GM18507 (cell line): ENCODE measurements at places on chromosomes 7 and 10.
A peak's percentile ranks its signal among the peaks of the same experiment; 100 is the strongest.

- no peak for DNase-seq
Observed at GRCh38 chr10:14451341-14451740, 120.6 kb upstream of the FRMD4A start.

DNA sequence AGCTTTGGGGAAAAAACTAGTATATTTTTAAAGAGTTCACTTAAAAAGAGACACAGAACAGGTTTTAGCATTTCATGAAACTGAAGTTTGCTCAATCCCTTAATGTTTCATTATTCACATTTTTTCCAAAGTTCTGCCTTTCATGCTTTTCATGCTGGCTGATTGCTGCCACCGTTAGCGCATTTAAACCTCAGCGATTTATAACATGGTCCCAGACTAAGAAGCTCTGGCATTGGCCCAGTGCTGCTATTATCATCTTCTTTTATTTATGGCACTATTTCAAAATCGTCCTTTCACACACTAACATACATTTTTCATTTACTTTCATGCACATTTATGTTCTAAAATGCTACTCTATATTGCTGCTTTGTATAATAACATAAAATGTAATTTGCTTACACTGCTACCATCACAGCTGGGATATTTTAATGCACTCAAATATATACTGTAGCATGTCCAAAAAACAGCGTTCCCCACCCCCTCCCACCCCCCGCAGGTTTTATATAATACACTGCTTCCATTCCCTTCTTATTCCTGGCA lies 141.9 kb downstream of the MPP7 start:
- DNase-seq, result no peak

GRCh38 chr7:82175319-82175718 lies 268.3 kb downstream of the CACNA2D1 start:
- DNase-seq, result no peak

DNA sequence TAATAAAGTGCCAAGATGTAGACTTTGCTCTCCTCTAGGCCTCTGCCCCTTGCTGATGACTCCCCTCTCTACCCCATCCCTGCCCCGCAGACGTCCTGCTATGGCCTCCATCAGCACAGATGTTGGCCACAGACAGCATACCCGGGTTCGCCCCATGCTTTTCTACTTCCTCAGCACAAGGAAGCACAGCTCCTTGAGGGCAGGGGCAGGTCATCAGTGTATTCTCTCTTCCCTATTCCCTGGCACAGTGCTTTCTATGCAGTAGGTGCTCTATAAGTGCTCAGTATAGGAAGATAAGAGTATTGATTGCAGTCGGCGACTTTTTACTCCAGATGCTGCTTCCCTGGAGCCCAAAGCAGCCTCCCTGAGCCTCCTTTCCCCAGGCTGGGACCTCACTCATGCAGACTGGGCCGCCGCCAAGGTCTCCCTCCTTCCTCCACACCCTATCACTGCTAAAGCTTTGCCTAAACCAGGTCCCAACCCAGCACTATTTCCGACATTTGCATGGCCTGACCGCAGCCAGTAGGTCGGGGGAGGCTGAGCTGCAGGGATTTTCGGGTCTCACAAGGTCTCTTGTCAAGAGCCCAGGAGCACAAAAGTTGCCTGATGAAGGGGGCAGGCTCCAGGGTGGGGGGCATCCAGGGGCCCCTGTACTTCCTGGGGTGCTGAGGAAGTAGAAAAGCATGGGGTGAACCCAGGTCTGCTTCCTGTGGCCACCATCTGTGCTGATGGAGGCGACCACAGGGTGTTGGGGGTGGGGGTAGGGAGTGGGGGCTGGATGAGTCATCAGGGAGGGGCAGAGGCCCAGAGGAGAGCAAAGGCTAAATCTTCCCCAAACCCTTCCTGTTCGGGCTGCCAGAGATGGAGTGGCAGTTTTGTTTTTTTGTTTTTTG lies 8.0 kb downstream of the CALHM3 start:
- peak; percentile 76 for DNase-seq
